Activated CD8-positive, alpha-beta memory T cell treated with anti-CD3 and anti-CD28 coated beads for 4 hours (primary cell): ENCODE measurements at places on chromosomes 7 and 10.

- DNase-seq = no peak
These were observed 44.3 kb downstream of the IL6 start for GRCh38 chr7:22771194-22771871.

GRCh38 chr10:53601260-53601875, 828.8 kb upstream of the MBL2 start:
- no peak for DNase-seq

DNA sequence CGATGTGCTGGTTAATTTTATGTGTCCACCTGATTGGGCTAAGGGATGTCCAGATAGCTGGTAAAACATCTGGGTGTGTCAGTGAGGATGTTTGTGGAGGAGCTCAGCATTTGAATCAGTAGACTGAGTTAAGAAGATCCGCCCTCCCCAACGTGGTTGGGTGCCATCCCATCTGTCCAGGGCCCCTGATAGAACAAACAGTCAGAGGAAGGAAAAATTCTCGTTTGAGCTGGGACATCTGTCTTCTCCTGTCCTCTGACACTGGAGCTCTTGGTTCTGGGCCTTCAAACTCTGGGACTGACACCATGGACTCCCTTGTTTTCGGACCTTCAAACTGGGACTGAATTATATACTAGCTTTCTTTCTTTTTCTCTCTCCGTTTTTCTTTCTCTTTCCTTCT, 59.6 kb downstream of the CARD11 start:
- DNase-seq = no peak

DNA sequence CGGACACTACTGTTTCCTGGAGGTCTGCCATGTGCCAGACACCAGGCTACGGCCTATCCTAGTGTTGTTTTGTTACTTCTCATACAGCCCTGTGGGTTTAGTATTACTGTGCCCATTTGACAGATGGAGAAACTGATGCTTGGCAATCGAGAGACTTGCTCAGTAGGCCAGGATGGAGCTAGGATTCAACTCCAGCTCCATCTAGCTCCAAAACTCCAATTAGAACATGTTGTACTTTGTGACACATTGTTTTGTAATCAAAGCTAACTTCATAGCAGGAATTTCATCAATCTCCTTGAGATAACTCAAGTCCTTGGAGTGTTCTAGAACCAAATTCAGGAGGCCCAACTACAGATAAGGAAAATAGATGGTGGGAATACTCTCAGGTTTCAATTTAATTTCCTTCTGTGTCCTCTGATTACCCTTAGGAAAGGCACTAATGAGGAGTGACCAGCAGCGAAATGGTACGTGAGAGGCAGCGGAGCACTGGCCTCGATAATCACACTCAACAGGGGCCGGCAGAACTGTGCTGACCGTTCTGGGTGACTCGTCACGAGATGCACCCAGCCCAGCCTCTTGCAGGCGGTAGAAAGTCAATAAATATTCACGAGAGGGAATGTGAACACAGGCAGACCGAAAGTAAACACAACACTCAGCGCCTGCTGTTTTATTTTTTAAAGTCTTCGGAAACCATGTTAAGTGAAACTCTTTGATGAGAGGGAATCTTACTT, 269.6 kb upstream of the NEBL start:
- DNase-seq = no peak

DNA sequence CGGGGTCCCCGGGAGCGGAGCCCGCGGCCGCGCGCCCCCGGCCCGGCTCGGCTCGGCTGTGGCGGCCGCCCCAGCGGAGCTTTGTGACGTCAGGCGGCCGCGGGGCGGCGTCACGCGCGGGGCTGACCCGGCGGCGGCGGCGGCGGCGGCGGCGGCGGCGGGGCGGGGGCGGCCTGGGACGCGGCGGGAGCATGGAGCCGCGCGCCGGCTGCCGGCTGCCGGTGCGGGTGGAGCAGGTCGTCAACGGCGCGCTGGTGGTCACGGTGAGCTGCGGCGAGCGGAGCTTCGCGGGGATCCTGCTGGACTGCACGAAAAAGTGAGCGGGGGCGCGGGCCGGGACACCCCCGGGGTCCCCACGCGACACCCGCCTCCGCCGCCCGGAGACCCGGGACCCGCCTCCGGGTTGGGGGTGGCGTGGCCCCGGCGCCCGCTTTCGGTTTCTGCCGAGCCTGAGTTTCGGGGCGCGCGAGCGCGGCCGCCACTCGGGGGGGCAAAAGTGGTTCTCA, at the start of gene PWWP2B:
Gene PWWP2B, plus strand, starts transcription at position 165 of the 506 bp plus-strand sequence. Its CDS starts 27 bp downstream, at position 192.
- DNase-seq = peak; percentile 25

DNA sequence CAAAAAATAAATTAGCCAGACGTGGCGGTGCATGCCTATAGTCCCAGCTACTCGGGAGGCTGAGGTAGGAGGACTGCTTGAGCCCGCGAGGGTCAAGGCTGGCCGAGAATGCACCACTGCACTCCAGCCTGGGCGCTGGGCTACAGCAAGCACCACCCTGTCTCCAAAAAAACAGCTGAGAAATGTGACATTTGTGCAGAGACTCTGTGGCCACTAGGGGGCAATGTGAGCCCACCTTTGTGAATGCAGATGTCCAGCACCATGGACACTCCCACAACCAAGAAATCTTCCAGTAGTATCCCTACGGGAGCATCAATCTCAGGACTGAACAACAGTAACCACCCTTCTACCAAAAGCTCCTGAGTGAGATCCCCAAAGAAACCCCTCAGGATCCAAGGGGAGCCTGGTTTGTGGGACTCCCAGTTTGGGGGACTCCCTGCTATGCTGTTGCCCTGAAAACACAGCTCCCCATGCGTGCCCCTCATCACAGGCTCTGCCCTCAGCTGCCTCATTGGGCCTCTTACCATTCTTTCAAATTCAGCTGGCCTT, 6.2 kb upstream of the AHCYL2 start:
- DNase-seq = peak; percentile 43

- DNase-seq = no peak
These were observed 118.1 kb upstream of the PCBD1 start for GRCh38 chr10:71006506-71006905.

- DNase-seq = no peak
These were observed 119.3 kb upstream of the PTN start for GRCh38 chr7:137462847-137463246.

- DNase-seq = no peak
These were observed 40.1 kb upstream of the XPNPEP1 start for GRCh38 chr10:109963439-109963838.

DNA sequence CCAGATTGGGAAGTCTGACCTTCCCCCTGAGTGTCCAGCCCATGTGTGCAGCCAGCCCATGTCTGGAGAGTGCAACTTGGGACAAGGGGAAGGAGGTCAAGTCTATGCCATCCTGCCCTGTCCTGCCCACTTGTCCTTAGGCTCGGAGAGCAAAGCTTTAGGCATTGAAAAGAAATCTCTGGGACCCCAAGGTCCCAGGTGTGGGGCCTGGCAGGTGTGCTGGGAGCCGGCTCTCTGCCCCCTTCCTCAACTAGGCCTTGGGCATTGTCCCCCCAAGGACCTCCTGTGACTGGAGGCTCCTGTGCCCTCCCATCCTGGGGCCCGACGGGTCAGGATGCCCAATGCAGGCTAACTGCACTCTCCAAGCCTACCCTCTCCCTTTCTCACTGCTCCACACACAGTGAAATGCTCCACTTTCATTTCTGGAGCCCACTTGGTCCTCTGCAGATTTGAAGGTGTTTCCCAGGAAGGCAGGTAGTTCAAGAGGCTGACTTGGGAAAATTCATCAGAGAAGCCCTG, 124.7 kb downstream of the PTPN20 start:
- no peak for DNase-seq

DNA sequence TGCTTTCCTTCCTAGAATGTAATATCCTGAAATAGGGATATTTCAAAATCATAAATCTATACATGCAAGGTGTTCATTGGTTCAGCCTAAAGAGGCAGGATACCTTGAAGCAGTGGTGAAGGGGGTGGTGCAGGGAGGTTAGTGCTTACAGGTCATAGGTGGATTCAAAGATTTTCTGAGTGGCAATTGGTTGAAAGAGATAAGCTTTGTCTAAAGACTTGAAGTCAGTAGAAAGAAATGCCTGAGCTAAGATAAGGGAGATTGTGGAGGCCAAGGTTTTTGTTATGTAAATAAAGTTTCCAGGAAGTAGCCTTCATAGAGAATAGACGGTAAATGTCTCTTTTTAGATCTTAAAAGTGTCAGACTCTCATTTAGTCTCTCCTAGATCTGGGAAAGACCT, 741.2 kb upstream of the ZWINT start:
- DNase-seq = no peak

DNA sequence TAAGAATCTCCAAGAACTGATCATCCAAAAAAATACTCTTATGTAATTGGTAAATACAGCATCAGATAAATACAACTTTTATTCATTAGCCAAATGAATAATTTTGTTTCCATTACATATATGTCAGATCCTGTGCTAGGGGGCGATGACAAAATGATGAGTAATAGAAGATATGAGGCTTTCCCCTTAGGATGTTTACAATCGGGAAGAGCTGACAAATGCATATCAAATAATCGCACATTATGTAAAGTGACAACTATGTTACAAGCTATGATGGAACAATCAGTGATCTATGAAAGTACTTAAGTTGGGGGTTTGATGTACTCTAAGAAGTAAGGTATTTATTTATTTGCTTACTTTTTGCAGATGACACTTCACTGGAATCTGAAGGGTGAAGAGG, 465.6 kb upstream of the VSTM2A start:
- DNase-seq = no peak

DNA sequence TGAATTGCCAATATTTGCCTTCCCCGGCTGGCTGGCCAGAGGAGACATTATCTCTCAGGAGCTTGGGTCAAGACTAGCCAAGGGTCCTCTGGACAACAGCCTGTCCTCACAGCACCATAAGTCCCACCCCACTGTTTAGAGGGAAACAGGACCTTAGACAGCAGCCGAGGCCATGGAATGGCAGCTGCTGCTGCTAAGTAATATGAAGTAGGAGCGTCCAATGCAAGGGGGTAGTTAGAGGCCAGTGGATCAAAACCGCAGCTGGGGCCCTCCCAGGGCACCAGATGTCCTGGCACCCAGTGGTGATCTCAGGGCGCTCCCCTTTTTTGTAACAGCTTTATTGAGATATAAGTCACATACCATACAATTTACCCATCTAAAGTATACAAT, 12.9 kb upstream of the KCP start:
- no peak for DNase-seq

GRCh38 chr7:2112261-2113198, 120.2 kb downstream of the MAD1L1 start:
- no peak for DNase-seq

DNA sequence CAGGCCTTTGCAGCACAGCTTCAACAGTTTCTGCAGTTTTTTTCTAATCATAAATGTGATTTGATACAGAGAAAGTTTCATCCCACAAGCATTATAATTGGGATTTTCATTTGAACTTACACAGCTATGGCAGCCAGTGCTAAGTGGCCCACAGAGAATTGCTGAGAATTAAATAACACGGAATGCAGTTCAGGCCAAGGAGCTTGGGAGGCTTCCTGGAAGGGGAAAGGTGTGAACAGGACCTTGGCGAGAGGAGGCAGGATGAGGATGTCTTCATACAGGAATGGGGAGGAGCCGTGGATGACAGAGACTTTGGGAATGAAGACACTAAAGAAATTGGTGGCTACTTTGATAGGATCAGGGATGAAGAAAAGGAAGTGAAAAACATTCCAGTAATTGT, 95.3 kb downstream of the ZNF22 start:
- DNase-seq = no peak

GRCh38 chr7:148782757-148783456, 84.2 kb downstream of the CUL1 start:
- no peak for DNase-seq

DNA sequence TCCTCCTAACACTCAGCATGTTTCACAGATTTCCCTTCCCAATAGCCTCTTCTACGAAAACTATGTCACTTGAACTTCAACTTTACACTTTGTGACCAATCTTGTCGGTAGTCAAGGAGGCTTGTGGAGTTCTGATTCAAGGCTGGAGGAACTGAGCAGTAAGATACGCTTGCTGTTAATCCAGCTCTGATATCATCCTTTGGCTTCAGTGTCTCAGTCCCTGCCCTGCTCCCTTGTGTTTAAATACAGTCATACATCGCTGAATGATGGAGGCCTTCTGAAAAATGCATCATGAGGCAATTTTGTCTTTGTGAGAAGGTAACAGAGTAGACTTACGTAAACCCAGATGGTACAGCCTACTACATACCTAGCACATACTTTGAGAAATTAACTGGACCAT, 173.6 kb downstream of the RNF133 start:
- no peak for DNase-seq

- peak; percentile 25 for DNase-seq
These were observed 26.2 kb upstream of the RASGEF1A start for GRCh38 chr10:43292755-43293676.

DNA sequence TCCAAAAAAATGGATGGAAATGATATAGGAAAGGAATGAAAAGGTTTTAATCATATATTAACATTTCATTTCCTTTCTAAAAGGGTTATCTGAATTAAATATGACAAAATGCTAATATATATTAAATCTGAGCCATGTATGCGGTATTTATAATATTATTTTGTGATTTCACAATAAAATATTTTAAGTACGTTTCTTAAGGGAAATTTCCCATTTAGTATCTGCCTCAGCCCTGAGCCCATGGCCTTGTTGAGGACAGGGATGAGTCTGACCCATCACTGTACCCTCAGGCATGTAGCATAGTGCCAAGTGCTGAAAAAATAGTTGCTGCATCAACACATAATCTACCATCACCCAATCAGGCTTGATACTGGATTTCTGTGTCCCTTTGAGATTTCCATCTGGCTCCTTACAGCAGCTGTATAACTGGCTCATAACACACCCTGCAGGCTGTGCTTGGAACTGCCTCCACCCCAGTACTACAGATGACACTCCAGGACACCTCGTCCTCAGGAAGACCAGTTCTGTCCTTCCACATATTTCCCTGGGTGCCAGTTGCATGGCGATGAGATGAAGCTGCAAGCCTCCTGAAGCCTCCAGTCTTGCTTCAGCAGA, 59.4 kb upstream of the ASAH2 start:
- DNase-seq = no peak

DNA sequence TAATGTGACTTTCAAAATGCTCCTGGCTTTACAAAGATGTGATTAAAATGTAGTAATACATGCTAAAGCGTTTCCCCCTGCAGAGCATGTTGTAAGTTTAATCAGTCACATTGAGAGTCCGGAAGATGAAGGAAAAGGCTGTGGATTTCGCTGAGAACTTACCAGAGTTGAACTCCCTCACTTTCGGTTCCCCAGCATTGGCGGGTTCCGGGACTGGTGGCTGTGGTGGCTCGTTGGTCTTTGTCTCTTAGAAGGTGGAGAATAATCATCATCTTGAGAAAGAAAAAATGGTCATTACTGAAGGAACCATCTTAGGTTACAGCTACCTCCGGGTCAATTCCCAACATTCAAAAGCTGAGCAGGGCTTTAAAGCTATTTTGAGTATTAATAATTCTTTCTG, 9.6 kb upstream of the NUPR2 start:
- no peak for DNase-seq

- DNase-seq = no peak
These were observed 2.6 kb downstream of the LUC7L2 start for GRCh38 chr7:139362302-139362701.
